Mesenteric fat pad (tissue), 1 donor: ENCODE measurements at places on chromosomes 4 and X. TPM values are rescaled to one million over a fixed set of nuclear protein-coding genes. Genes with fewer than 3 reads are reported as not detected.

CLCN4 gene
- 2.6 TPM for total RNA-seq

ATP8A1 gene
- total RNA-seq: 11.3 TPM

FREM3 gene
- total RNA-seq: not detected

RP2 gene
- total RNA-seq: 15.0 TPM

GRCh38 chr4:115920637-115921036 lies 807.2 kb upstream of the NDST4 start:
- no peak for DNase-seq

DNA sequence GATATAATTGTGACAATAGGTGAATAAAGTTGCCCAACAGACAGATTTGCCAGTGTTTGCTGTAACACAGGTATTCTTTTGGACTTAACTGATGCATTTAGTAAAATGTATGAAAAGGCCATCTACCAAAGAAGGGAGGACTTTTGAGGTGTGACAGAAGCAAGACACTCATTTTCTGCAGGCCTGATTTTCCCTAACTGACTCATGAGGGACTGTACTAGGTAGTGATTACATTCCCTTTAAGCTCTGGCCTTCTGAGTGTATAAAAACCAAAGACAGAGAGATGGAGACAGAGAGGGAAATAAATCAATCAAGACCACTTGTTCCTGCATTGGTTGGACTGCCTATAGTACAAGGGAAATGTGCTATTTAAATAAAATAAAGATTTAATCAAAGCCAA lies 150.8 kb upstream of the GALNT7 start:
- no peak for DNase-seq

GRCh38 chr4:163395055-163395454 lies 51.4 kb downstream of the NPY5R start:
- DNase-seq: no peak

GRCh38 chrX:115547448-115547847 lies 13.5 kb upstream of the PLS3 start:
- no peak for DNase-seq

DNA sequence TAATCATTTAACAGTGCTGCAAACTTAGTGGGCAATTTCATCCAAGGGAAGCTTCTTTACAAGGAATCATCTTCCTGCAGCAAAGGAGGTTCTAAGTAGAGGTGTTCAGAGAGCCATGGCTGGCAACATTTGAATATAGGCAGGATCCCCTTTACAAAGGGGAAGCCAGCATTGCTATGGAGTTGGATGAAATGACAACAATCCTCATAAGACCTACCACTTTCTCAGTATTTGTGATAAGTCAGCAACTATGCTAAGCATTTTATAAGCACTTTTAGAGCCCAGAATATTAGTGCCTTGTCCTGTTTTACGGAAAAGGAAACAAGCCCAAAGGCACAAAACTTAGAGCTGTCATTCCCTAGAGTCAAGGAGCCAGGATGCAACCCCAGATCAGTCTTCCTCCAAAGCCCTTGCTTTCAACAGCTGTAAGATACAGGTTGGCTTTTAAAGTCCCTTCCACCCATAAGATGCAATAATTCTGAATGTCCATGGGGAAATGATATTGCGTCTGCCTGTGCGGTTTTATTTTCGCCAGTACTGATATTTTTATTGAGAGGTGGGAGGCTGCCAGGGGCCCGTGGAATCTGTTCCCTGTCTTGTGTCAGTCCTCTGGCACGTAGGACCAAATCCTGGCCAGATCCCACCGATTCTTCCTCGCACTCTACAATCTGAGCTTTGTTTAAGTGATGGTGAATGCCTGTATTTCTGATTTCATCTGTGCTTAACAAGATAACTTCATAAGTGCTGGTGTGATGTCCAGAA lies 59.1 kb downstream of the SMIM20 start:
- peak; percentile 24 for DNase-seq

- DNase-seq: no peak
Observed at GRCh38 chr4:10730590-10730989, 46.0 kb upstream of the CLNK start.
